Breast epithelium (tissue), 4 donors: ENCODE measurements at places on chromosomes 6 and 20. TPM values are rescaled to one million over a fixed set of nuclear protein-coding genes. Genes with fewer than 3 reads are reported as not detected.

Gene SAMHD1
- 311 TPM for total RNA-seq

Gene EYA2
- 19.2 TPM for total RNA-seq

Gene BEND6
- 1.0 TPM for total RNA-seq

Gene CYP39A1
- total RNA-seq: 1.6 TPM

Gene PROKR2
- not detected for total RNA-seq

Gene DCDC2
- total RNA-seq: not detected

Gene PTPRK
- total RNA-seq: 134 TPM

Gene KCNG1
- total RNA-seq: not detected

Gene RAET1L
- total RNA-seq: not detected

Gene FAXC
- total RNA-seq: not detected

GRCh38 chr20:957544-957943 lies 41.4 kb upstream of the ANGPT4 start:
- H3K36me3 ChIP-seq: no peaks in the 10 kb centered on the region
- H3K4me1 ChIP-seq: no peaks in the 10 kb centered on the region
- peaks cover 17% of the 10 kb centered on the region for H3K27me3 ChIP-seq
- no peak overlapping the region for H3K27ac ChIP-seq
- DNase-seq: no peak

DNA sequence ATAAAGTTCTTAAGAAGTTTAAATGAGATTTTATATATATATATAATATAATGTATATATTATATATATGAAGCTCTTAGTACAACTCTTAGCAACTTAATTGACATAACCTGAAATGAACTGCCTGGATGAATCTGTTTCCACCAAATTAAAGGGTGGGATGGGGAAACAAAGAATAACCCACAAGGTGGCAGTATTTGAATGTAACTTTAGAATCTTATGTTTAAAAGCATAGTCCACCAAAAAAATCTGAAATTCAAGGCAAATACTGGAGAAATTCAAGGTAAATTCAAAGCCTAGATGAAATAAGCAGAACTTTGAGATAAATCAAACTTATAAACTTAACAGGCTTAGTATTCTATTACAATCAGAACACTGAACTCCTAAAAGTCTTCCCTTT lies 4.4 kb upstream of the IBTK start:
- H3K4me3 ChIP-seq: no peak overlapping the region
- no peaks in the 10 kb centered on the region for H3K4me1 ChIP-seq
- H3K36me3 ChIP-seq: no peaks in the 10 kb centered on the region
- DNase-seq: no peak
- H3K27ac ChIP-seq: no peak overlapping the region

GRCh38 chr20:51350941-51351631 lies 191.4 kb downstream of the NFATC2 start:
- H3K4me1 ChIP-seq: no peaks in the 10 kb centered on the region
- no peaks in the 10 kb centered on the region for H3K27me3 ChIP-seq
- no peak overlapping the region for H3K27ac ChIP-seq
- DNase-seq: no peak
- H3K36me3 ChIP-seq: no peaks in the 10 kb centered on the region
- H3K4me3 ChIP-seq: no peak overlapping the region

- H3K4me1 ChIP-seq: no peaks in the 10 kb centered on the region
- no peaks in the 10 kb centered on the region for H3K27me3 ChIP-seq
- H3K27ac ChIP-seq: no peak overlapping the region
- DNase-seq: no peak
- no peaks in the 10 kb centered on the region for H3K36me3 ChIP-seq
Measured at GRCh38 chr6:68973066-68973465, 338.0 kb downstream of the ADGRB3 start.

GRCh38 chr6:16374461-16375200 lies 136.2 kb downstream of the GMPR start:
- no peaks in the 10 kb centered on the region for H3K36me3 ChIP-seq
- DNase-seq: no peak
- H3K27me3 ChIP-seq: no peaks in the 10 kb centered on the region

- H3K27me3 ChIP-seq: no peaks in the 10 kb centered on the region
- no peak overlapping the region for H3K27ac ChIP-seq
- DNase-seq: no peak
- no peaks in the 10 kb centered on the region for H3K36me3 ChIP-seq
- H3K4me1 ChIP-seq: no peaks in the 10 kb centered on the region
Measured at GRCh38 chr20:50585678-50586077, 75.5 kb downstream of the PTPN1 start.

GRCh38 chr6:28789553-28790083 lies 134.2 kb downstream of the TRIM27 start:
- H3K4me3 ChIP-seq: no peak overlapping the region
- H3K4me1 ChIP-seq: no peaks in the 10 kb centered on the region
- no peak overlapping the region for H3K27ac ChIP-seq

DNA sequence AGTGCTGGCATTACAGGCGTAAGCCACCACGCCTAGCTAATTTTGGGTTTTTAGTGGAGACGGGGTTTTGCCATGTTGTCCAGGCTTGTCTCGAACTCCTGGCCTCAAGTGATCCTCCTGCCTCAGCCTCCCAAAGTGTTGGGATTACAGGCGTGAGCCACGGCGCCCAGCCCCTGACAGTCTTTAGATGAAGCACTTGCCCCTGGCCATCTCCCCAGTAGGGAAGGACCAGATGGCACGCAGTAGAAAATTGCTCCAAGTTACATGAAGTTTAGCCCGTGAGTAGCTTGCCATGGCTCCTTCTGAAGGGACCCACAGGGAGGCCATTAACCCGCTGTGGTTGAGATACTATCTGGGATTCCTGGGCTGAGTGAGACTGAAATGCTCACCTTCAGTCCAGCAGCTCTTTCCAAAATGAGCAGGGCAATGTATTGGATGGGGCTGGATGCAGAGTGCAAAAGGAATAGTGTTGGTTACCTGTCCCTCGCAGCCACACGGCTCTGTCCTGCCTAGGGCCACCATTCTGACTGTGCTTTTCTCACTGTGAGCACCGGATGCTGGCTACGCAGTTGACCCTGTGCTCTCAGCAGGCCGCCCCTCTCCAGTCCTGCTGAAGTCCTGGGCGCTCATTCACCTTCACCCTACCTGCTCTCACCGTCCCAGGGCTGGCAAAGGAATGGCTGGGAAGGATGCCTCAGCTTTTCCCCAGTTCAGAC lies 66.9 kb downstream of the EFCAB8 start:
- no peak overlapping the region for H3K4me3 ChIP-seq
- H3K36me3 ChIP-seq: no peaks in the 10 kb centered on the region
- H3K27me3 ChIP-seq: no peaks in the 10 kb centered on the region
- no peaks in the 10 kb centered on the region for H3K4me1 ChIP-seq

- peak overlapping the region; percentile 88 for H3K4me3 ChIP-seq
- no peak for DNase-seq
- no peaks in the 10 kb centered on the region for H3K36me3 ChIP-seq
- H3K27ac ChIP-seq: peak overlapping the region; percentile 95
Measured at GRCh38 chr6:2998998-2999617, 586 bp upstream of the NQO2 start.

GRCh38 chr6:63998991-63999390 lies 363.4 kb downstream of the PHF3 start:
- H3K27ac ChIP-seq: no peak overlapping the region
- no peak overlapping the region for H3K4me3 ChIP-seq
- no peaks in the 10 kb centered on the region for H3K36me3 ChIP-seq
- no peak for DNase-seq

DNA sequence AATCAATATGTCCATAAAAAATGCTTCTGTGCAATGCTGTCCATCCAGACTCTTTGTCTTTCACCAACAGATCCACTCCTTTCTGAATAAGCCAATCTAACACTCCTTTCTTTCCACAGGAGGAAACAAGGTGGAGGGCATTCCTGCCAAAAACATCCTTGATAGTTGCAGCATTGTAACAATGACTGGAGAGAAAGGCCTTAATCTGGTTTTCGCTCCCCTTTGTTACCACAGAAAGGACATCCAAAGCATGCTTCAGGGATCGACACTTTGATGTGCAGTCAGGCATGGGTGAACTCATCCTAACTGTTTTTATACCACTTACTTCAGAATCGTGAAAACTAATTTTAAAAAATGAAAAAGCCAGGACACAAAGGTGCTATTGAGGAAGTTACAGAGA lies 7.4 kb downstream of the IBTK start:
- DNase-seq: no peak
- H3K4me1 ChIP-seq: no peaks in the 10 kb centered on the region
- no peaks in the 10 kb centered on the region for H3K36me3 ChIP-seq
- no peak overlapping the region for H3K4me3 ChIP-seq

- no peaks in the 10 kb centered on the region for H3K27me3 ChIP-seq
- H3K4me1 ChIP-seq: no peaks in the 10 kb centered on the region
- no peak for DNase-seq
- H3K4me3 ChIP-seq: peak overlapping the region; percentile 68
Measured at GRCh38 chr6:26311385-26312095, 53.5 kb upstream of the BTN3A2 start.

DNA sequence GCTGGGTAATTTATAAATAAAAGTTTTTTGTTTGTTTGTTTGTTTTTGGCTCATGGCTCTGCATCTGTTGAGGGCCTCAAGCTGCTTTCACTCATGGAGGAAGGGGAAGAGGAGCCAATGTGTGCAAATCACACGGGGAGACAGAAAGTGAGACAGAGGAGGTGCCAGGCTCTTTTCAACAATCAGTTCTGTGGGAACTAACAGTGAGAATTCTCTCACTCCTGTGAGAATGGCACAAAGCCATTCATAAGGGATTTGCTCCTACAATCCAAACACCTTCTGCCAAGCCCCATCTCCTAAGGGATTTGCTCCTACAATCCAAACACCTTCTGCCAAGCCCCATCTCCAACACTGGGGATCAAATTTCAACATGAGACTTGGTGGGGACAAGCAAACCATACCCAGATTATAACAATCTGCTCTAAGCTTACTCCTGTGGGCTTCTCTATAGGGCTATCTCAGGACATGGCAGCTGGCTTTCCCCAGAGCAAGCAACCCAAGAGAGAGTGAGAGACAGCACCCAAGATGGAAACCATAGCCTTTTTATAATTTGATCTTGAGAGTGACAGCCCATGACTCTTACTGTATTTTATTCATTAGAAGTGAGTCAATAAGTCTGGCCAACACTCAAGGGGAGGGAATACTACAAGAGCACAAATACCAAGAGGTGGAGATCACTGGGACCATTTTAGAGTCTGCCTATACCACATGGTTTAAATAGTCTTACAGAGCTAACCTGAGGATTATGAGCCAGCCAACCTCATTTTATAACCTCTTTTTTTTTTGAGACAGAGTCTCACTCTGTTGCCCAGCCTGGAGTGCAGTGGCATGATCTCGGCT lies 22.8 kb upstream of the LRRC1 start:
- no peak overlapping the region for H3K4me3 ChIP-seq
- H3K4me1 ChIP-seq: no peaks in the 10 kb centered on the region
- no peaks in the 10 kb centered on the region for H3K27me3 ChIP-seq
- no peaks in the 10 kb centered on the region for H3K36me3 ChIP-seq
- H3K27ac ChIP-seq: no peak overlapping the region
- DNase-seq: no peak
